ENCODE measurements at places on chromosomes 7 and 10.

DNA sequence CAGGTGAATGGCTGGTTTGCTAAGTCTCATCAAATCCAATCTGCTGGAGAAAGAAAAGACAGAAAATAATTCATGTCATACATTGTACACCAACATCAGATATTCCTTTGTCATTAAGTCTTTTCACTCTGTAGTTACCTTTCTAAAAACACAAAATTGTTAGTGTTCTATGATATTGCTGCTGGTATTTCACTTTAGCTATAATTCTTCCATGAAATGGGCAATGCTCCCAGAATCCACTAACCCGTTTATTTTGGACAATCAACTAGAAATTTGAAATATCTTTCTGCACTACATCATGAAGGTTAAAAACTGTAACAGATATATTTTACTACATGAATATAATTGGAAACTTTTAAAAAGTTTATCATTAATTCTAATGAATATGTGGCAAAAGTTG lies 181.3 kb downstream of the C7orf25 start:
- DNase-seq = no peak

DNA sequence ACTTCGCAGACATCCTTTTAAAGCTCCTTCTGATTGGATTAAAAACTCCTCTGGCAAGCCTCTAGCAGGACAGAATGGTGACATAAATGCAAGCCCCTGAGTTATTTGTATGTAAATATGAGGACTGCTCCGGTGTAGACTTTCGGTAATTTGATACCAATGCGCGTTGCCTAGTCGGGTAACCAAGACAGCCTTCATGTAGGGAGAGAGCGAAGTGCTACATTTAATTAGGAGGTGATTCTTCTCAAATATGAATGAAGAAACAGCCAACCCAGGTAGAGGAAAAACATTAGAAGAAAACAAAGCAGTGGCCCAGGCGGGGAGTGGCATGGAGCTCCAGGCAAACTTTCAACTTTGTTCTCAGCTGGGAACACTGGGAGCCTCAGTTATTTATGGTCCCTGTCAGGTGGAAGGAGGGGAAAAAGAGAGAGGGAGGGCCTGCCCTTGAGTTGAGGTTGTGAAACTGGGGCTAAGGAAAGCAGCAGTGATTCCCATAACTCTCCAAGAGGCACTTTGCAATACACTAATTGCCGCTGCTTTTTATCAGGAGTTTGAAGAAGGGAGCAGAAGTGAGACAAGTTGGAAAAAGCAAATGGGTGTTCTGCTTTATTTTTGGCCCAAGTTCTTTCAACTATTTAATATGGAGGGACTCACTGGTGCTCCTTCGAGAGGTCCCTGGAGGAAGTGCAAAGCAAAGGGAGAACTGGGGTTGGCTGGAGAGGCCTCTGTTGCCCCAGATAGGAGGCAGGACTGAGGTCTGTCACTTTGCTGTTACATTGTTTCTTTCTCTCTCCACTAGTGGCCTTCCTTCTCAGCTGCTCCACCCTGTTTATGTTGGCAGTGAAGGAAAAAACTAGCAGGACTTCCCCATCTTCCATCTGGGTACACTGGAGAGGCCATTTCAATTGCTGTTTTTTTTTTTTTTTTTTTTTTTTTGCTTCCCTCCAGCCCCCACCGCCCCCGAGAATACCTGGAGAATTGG lies 234.6 kb upstream of the CCDC6 start:
- DNase-seq = no peak

DNA sequence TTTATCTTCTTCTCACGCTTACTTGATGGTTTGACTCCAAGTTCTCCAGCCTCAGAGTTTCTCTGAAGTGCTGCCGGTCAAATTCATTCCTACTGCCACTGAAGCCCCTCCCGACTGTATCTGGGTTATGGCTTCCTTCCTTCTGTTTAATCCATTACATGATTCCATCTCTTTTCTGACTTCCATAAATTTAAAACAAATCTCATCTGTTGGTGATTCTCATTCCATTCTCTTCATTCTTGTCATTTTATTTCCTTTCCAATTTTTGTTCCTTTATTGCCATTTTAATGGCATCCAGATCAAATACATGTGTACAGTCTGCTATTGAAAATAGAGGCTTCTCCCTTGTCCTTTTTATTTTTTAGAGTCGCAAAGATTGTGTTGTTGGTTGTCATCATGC lies 25.4 kb upstream of the HIBADH start:
- no peak for DNase-seq

- no peak for DNase-seq
These were observed 2.0 kb downstream of the ZNF775 start for GRCh38 chr7:150381096-150381495.

GRCh38 chr7:72223351-72223750 lies 188.8 kb downstream of the CALN1 start:
- no peak for DNase-seq

DNA sequence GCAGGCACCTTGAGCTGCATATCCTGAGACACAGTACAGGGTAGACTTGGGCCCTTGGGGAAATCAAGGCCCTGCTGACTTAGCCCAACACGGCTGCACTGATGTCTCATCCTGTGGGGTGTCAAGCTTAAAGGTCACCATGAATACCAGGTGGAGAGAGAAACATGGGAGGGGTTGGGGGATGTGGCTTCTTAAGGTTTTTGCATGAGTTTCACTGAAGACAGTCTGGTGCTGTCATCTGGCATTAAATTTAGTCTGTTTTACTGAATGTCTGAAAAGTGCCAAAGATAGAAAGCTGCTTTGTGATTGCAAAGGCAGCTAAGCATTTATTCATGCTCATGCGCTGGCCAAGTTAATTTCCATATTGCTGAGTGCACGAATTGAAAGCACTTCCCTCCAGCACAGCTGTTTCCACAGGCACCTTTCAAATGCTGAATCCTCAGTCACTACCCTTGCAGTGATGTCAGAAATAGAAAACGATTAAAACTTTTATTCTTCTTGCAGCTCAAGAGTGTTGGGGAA lies 102.1 kb downstream of the OSBPL3 start:
- DNase-seq = no peak

- DNase-seq = no peak
These were observed 1.1 kb upstream of the ACTA2 start for GRCh38 chr10:88953662-88954061.

GRCh38 chr7:70361821-70362220 lies 763.5 kb downstream of the AUTS2 start:
- DNase-seq = no peak

GRCh38 chr10:77245953-77246352 lies 391.7 kb downstream of the KCNMA1 start:
- DNase-seq = no peak

GRCh38 chr7:21671859-21672258 lies 129.0 kb downstream of the DNAH11 start:
- no peak for DNase-seq

DNA sequence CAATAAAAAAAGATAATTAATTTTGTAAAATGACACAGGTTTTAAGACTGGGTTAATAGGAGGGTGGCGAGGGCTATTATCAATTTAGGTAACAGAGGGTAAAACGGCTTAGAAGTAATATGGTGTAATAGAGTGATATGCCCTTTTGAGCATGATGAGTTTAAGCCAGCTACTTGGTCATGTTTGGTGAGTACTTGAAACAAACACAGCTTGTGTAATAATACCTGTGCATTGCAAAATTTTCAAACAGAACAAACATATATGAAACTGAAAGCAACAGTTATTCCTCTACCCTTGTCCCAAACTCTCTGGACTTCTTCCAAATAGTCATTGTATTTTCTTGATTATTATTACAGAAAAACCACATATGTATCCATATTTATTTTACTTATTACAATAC lies 241.7 kb downstream of the MAGI2 start:
- DNase-seq = no peak

- DNase-seq = no peak
These were observed 231.3 kb downstream of the WDR37 start for GRCh38 chr10:1287487-1287886.

DNA sequence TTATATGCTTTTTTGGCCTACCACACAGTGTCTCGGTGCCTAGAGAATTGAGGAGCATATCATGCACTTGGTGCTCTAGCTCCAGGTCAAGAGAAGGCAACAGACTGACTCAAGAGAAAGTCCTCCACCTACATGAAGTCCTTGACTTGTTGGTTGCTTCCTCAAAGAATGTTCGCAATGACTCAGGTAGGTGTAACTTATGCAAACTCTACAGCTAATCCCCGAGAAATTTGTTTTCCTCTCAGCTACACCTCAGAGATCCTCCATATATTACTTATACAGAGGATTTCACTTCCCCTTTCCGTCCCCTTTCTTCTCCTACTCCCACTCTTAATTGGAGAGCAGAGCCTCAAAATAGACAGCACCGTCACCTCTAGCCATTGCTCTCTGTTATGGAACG lies 1013.1 kb downstream of the KCNMA1 start:
- DNase-seq = no peak

GRCh38 chr7:38942431-38943051 lies 33.5 kb upstream of the VPS41 start:
- DNase-seq = no peak

GRCh38 chr7:85693326-85693725 lies 506.5 kb upstream of the SEMA3D start:
- no peak for DNase-seq

DNA sequence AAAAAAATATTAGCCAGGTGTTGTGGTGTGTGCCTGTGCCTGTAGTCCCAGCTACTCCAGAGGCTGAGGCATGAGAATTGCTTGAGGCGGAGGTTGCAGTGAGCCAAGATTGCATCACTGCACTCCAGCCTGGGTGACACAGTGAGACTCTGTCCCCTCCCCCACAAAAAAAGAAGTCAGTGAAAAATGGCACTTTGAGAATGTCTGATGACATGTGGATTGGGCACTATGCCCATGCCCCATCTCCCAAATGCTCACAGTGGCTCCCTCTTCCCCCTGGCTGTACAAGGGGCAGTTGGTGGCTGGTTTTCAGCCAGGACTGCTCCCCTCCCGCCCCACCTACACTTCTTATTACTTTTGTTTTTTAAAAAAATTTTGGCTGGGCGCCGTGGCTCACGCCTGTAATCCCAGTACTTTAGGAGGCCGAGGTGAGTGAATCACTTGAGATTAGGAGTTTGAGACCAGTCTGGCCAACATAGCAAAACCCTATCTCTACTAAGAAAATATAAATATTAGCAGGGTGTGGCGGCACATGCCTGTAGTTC lies 26.1 kb downstream of the IL15RA start:
- no peak for DNase-seq

DNA sequence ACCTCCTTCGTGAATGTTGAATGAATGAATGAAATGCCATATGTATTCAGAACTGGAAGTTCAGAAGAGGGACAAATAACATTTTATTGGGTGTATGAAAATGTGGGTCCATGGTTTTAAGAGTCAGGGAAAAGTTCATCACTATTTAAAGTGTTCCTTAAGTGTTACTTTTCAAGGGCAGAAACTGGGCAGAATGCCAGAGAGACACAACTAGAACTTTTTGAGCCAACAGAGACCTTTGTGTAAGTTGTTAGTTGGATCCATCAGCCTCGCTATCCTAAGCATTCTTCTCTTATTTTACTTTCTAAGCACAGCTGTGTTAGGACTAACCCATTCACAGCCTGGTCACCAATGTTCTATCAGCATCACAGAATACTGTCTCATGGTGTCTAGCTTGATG lies 13.6 kb upstream of the TAF3 start:
- DNase-seq = no peak

DNA sequence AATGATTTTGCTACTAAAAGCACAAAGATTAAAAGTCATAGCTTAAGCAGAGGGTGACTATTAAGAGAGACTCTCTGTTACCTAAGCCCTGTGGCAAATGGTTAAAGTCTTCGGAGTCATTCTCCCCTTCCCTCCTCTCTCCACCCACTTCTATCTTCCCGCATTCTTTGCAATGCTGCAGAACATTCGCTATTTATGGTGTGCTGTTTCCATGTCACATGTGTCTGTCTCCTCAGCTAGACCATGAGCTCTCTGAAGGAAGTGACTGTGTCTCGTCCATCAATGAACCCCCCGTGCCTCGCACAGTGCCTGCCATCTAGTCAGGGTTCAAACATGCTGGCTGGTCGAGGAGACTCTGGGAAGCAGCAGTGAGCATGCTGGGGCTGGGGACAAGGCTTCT lies 272.4 kb downstream of the USP6NL start:
- no peak for DNase-seq

GRCh38 chr10:6091630-6092029 lies 2.8 kb downstream of the RBM17 start:
- no peak for DNase-seq

DNA sequence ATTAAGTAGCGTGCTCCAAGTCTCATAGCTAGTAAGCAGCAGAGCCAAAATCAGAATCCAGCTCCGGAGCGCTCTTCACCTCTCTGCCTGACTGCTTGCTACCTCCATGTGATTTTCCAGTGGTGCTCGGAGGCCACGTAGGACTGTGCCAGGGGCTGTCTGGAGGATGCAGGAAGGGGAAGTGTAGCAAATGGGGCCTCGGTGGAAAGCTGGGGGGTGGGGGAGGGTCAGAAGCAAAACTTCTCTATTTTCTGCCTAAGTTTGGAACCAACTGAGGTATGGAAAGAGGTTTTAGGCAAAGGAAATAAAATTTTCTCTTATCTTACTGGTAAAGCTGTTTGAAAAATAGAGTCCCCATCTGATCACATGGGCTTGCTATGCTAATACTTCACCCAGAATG lies 108.7 kb downstream of the TBXAS1 start:
- no peak for DNase-seq

- no peak for DNase-seq
These were observed 180.2 kb upstream of the AKR1E2 start for GRCh38 chr10:4645836-4646235.

DNA sequence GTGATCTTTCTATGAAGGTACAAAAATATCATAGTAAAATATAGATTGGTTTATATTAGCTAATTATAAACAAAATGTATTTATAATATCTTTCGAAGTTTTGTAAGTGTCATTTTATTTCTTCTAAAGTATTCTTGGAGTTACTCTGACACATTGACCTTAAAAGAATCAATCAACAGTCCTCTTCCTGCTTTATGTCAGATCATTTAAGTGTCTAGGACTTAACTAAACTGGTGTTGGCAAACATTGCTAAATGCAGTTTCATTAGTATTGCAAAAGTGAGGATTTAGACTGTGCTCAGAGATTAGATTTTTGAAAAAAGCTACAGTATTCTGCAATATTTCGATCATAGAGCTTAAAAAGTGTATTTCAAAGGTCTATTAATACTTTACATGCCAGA lies 10.3 kb downstream of the GLCCI1 start:
- DNase-seq = no peak

GRCh38 chr7:111174510-111174909 lies 83.6 kb downstream of the LRRN3 start:
- DNase-seq = no peak

GRCh38 chr10:129466703-129467358 lies at the start of gene MGMT:
Gene MGMT (plus strand): TSS chr10:129467241.
- DNase-seq = peak; percentile 98

DNA sequence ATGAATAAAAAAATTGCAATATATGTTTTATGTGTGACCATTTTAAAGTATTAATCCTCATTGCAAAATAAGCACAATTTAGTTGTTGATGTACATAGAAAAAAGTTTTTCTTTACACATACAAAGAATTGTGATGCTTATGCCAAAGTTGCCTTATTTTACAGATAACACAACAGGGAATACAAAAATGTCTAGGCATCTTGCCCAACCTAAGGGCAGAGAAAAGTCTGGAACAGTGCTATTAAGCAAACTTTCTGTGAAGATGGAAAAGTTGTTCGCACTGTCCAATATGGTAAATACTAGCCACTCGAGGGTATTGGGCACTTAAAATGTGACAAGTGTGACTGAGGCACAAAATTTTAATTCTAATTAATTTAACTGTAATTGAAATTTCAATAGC lies 190.2 kb upstream of the HGF start:
- no peak for DNase-seq

Measured in left forelimb (tissue), 1 donor.